ENCODE measurements at places on chromosomes 3 and 15. TPM values are rescaled to one million over a fixed set of nuclear protein-coding genes. Genes with fewer than 3 reads are reported as not detected.

GPR15 gene
- total RNA-seq: not detected

USP19 gene
- total RNA-seq: 57.9 TPM

CLDN16 gene
- total RNA-seq: 0.30 TPM

CFAP161 gene
- not detected for total RNA-seq

EPHB3 gene
- total RNA-seq: 6.9 TPM

PLA2G4F gene
- total RNA-seq: not detected

AKAP13 gene
- 60.5 TPM for total RNA-seq

UROC1 gene
- not detected for total RNA-seq

RTP3 gene
- total RNA-seq: not detected

FOXB1 gene
- total RNA-seq: not detected

KBTBD8 gene
- total RNA-seq: 3.1 TPM

TGM5 gene
- total RNA-seq: 0.26 TPM

NDN gene
- total RNA-seq: 66.9 TPM

CDHR4 gene
- 0.07 TPM for total RNA-seq

DNAH12 gene
- 0.13 TPM for total RNA-seq

P2RY14 gene
- not detected for total RNA-seq

BNC1 gene
- 0.91 TPM for total RNA-seq

CACNA2D3 gene
- total RNA-seq: 0.03 TPM

TPRG1 gene
- total RNA-seq: 0.52 TPM

CCR1 gene
- not detected for total RNA-seq

IL17RD gene
- total RNA-seq: 3.4 TPM

IMPG2 gene
- 0.33 TPM for total RNA-seq

BDH1 gene
- total RNA-seq: 3.2 TPM

SI gene
- not detected for total RNA-seq

CCR3 gene
- total RNA-seq: not detected

ZIC4 gene
- total RNA-seq: not detected

SNX1 gene
- total RNA-seq: 45.9 TPM

HYKK gene
- 1.7 TPM for total RNA-seq

WDR93 gene
- total RNA-seq: 0.07 TPM

MYRIP gene
- 0.85 TPM for total RNA-seq

ADAMTS9 gene
- total RNA-seq: 3.7 TPM

KNL1 gene
- total RNA-seq: 2.0 TPM
